ENCODE measurements at places on chromosomes 2 and 18. TPM values are rescaled to one million over a fixed set of nuclear protein-coding genes. Genes with fewer than 3 reads are reported as not detected.

Gene NOL4
- polyA plus RNA-seq: not detected

Gene UGT1A10
- polyA plus RNA-seq: not detected

Gene SCN3A
- polyA plus RNA-seq: not detected

Gene MERTK
- 0.27 TPM for polyA plus RNA-seq

Gene MLPH
- not detected for polyA plus RNA-seq

Gene SELENOI
- polyA plus RNA-seq: 5.6 TPM

Gene SIX3
- not detected for polyA plus RNA-seq

Gene MBP
- polyA plus RNA-seq: 187 TPM

Gene MATN3
- not detected for polyA plus RNA-seq

Gene POTEJ
- not detected for polyA plus RNA-seq

Gene TMEM37
- not detected for polyA plus RNA-seq

Gene DNAJC5G
- polyA plus RNA-seq: not detected

Gene CDH19
- polyA plus RNA-seq: not detected

Gene ALPG
- not detected for polyA plus RNA-seq

Gene TMEM182
- 6.2 TPM for polyA plus RNA-seq

Gene GYPC
- polyA plus RNA-seq: 231 TPM

Gene MAP3K19
- polyA plus RNA-seq: not detected

Gene MTLN
- 39.7 TPM for polyA plus RNA-seq

Gene DUSP28
- polyA plus RNA-seq: 27.4 TPM

Gene ARHGAP25
- polyA plus RNA-seq: 117 TPM

Gene NCKAP5
- not detected for polyA plus RNA-seq

Gene ASB18
- not detected for polyA plus RNA-seq

Gene SERPINB4
- polyA plus RNA-seq: not detected

Gene GPR75
- polyA plus RNA-seq: not detected

Gene RAB12
- not detected for polyA plus RNA-seq

Gene KLF11
- polyA plus RNA-seq: 11.7 TPM

Gene GCG
- not detected for polyA plus RNA-seq

Gene ITPRIPL1
- 39.1 TPM for polyA plus RNA-seq

Gene ALPI
- polyA plus RNA-seq: not detected

Gene EN1
- polyA plus RNA-seq: not detected

Gene KCNJ3
- not detected for polyA plus RNA-seq

Gene PROKR1
- polyA plus RNA-seq: not detected

Gene ACVR1C
- not detected for polyA plus RNA-seq

Gene ANTXR1
- not detected for polyA plus RNA-seq

Gene MAP2
- polyA plus RNA-seq: not detected

Gene ATP8B1
- not detected for polyA plus RNA-seq

Gene RTP5
- not detected for polyA plus RNA-seq

Gene GAREM2
- 0.50 TPM for polyA plus RNA-seq

Gene DPP4
- 2.5 TPM for polyA plus RNA-seq

All from immature natural killer cell (primary cell).